ENCODE measurements at places on chromosomes 16 and 17.
A peak's percentile ranks its signal among the peaks of the same experiment; 100 is the strongest.

DNA sequence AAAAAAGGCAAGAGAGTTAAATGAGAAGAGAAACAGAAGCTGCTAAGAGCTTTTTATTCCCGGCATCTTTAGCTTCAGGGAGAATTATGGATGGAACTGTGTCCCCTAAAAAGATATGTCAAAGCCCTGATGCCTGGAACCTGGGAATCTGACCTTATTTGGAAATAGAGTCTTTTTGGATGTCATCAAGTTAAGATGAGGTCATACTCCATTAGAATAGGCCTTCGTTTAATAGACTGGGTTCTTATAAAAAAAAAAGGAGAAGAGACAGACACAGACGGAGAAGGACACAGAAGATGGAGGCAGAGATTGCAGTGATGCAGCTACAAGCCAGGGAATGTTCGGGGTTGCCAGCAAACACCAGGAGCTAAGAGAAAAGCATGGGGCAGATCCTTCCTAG, 24.6 kb downstream of the CACNG4 start:
- H3K27me3 ChIP-seq: peaks cover 31% of the 10 kb centered on the region
- H3K36me3 ChIP-seq: no peaks in the 10 kb centered on the region
- no peak overlapping the region for H3K27ac ChIP-seq
- H3K4me1 ChIP-seq: peaks cover 6% of the 10 kb centered on the region
- H3K4me3 ChIP-seq: no peak overlapping the region

DNA sequence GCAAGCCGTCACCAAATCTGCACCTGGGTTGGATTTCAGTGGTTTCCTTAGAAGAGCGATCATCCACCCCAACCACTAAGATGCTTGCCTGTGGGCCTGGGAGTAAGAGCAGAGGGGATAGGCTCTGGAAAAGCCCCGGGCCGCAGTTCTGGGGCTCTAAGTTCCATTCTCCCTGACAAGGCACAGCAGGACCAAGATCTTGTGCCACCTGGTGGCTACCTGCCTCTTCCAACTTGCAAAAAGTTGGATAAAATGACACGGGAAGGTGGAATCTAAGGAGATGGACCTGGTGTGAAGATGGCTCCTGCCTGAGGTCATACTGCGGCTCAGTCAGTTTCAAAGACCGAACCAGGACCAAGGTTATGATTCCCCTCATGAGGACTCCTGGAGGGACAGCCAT, 42.3 kb downstream of the ABCC12 start:
- no peaks in the 10 kb centered on the region for H3K4me1 ChIP-seq
- no peak for DNase-seq
- H3K27ac ChIP-seq: no peak overlapping the region
- H3K36me3 ChIP-seq: no peaks in the 10 kb centered on the region
- H3K4me3 ChIP-seq: no peak overlapping the region

GRCh38 chr17:1769822-1770477, 8.1 kb downstream of the SERPINF1 start:
- no peaks in the 10 kb centered on the region for H3K27me3 ChIP-seq
- H3K4me3 ChIP-seq: no peak overlapping the region
- H3K27ac ChIP-seq: no peak overlapping the region
- no peaks in the 10 kb centered on the region for H3K36me3 ChIP-seq
- DNase-seq: no peak

DNA sequence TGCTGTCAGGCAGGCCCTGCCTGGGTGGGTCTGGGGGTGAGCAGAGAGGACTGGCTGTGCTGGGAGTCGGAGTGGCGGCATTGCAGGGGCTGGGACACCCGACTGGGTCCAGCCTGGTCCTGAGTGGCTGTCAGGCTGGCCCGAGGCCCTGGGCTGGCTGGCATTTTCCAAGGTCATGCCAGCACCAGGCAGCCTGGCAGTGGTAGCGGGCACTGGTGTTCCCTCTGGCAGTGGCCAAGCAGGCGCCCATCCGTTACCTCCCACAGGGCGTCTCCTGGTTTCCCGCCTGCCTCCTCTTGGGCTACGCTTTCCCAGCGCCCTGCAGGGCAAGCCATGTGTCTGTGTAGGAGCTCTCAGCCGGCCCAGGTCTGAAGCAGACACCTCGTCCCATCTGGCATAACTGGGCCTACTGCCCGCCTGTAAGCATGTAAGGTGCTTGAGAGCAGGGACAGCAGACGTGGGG, 5.7 kb upstream of the PKMYT1 start:
- peaks cover 10% of the 10 kb centered on the region for H3K4me1 ChIP-seq
- H3K27me3 ChIP-seq: no peaks in the 10 kb centered on the region
- H3K27ac ChIP-seq: no peak overlapping the region
- H3K36me3 ChIP-seq: no peaks in the 10 kb centered on the region
- H3K4me3 ChIP-seq: no peak overlapping the region
- no peak for DNase-seq

- peak; percentile 70 for DNase-seq
- peak overlapping the region; percentile 93 for H3K27ac ChIP-seq
- H3K36me3 ChIP-seq: no peaks in the 10 kb centered on the region
- peak overlapping the region; percentile 72 for H3K4me3 ChIP-seq
- H3K27me3 ChIP-seq: no peaks in the 10 kb centered on the region
- H3K4me1 ChIP-seq: peaks cover 42% of the 10 kb centered on the region
Observed at GRCh38 chr16:82655072-82655714, 28.4 kb downstream of the CDH13 start.

DNA sequence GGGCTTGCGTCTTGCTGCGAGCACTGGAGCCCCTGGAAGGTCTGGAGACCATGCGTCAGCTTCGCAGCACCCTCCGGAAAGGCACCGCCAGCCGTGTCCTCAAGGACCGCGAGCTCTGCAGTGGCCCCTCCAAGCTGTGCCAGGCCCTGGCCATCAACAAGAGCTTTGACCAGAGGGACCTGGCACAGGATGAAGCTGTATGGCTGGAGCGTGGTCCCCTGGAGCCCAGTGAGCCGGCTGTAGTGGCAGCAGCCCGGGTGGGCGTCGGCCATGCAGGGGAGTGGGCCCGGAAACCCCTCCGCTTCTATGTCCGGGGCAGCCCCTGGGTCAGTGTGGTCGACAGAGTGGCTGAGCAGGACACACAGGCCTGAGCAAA, 7.4 kb downstream of the MPG start:
- no peaks in the 10 kb centered on the region for H3K36me3 ChIP-seq
- H3K27ac ChIP-seq: no peak overlapping the region
- no peak overlapping the region for H3K4me3 ChIP-seq
- no peaks in the 10 kb centered on the region for H3K27me3 ChIP-seq
- DNase-seq: no peak
- H3K4me1 ChIP-seq: peaks cover 29% of the 10 kb centered on the region

GRCh38 chr17:4500191-4500571, 1.5 kb downstream of the SPNS2 start:
- H3K36me3 ChIP-seq: no peaks in the 10 kb centered on the region
- H3K27ac ChIP-seq: no peak overlapping the region
- H3K27me3 ChIP-seq: peaks cover 31% of the 10 kb centered on the region
- H3K4me3 ChIP-seq: peak overlapping the region; percentile 77
